ENCODE measurements at places on chromosomes 12 and 14.
A peak's percentile ranks its signal among the peaks of the same experiment; 100 is the strongest.

DNA sequence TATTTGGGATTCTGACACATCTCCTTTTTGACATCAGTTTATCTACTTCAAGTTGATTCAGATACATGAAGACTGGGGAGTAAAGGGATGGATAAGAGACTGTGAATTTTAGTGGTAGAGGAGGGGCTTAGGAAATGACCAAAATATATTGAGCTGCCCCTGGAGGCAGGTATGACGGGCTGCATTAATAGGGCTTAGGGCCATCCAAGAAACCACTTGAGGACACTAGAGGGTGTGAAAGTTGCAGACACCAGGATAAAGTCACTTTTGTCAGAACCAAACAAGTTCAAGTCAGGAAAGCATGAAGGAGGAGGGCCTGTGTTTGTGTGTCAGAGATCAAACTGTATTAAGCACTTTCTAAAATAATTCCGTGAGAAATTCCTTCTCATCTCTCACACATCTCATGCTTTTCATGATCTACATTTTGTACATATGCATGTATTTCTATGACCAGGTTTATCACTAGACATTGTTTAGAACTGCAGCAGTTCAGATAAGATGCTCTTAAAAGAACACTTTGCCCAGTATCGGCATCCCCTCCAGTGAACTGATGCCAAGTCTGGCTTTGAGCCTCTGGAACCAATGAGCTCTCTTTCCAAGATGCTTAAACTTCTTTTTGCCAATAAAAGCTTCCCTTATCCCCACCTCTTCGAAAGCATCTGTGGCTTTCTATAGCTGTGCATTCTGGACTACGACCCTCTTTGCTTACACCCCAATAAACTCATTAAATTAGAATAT is 136.9 kb downstream of the SLC38A1 start:
- DNase-seq, result no peak

- DNase-seq, result no peak
Observed at GRCh38 chr14:76067536-76067935, 82.0 kb downstream of the IFT43 start.

DNA sequence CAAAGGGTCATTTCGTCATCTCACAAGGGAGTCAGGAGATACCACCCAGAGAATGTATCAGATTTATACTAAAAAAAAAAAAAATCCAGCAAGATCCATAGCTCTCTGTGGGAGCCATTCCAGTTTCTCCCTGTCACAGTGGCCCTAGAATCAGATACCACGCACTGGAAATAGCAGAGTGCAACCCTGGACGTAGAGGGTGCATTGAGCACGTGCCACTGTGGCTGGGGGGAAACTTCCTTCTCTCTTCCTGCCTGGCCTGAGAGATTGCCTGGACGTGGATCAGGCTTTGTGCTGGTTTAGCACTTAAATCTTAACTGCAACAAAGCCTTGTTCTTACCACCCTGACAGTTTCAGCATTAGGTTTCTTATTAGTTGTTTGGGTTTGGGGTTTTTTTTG is 124.3 kb downstream of the FBXL14 start:
- DNase-seq, result no peak

GRCh38 chr12:47207340-47207717 is 127.6 kb upstream of the AMIGO2 start:
- peak; percentile 58 for DNase-seq

- DNase-seq, result no peak
Observed at GRCh38 chr14:38282936-38283335, 27.0 kb upstream of the CLEC14A start.

DNA sequence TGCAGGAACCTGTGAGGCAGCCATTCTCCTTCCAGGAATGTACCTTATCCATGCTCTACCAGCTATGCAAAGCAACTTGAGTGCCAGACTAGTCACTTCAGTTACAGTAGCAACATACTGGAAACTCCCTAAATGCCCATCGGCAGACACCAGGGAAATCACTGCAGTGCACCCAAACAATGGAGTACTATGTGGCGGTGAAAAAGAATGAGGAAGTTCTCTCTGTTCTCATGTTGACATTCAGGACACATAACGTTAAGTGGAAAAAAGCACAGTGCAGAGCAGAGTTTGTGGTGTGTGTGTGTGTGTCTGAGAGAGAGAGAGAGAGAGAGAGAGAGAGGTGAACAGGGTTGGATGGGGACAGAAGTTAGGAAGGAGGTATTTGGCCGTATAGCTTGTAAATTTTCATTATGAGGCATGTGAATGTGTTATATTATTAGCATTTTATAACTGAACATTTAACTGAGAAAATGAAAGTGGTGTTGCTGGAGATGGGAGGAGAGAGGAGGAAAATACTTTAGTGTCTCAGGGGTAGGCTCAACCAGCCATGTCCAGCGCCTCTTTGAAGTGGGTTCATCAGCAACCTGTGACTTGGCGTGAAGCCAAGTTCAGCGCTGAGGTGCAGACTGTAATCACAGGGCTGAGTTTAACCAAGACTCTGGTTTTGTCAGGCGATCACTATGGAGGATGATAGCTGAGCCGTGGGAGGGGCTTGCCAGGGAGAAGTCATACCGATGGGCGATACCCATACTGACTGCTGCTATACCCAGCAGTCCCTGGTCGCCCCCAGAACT is 17.3 kb downstream of the TNFAIP2 start:
- DNase-seq, result no peak

- no peak for DNase-seq
Observed at GRCh38 chr12:81874586-81874985, 115.4 kb upstream of the PPFIA2 start.

- no peak for DNase-seq
Observed at GRCh38 chr12:777550-778047, 25.2 kb downstream of the WNK1 start.

DNA sequence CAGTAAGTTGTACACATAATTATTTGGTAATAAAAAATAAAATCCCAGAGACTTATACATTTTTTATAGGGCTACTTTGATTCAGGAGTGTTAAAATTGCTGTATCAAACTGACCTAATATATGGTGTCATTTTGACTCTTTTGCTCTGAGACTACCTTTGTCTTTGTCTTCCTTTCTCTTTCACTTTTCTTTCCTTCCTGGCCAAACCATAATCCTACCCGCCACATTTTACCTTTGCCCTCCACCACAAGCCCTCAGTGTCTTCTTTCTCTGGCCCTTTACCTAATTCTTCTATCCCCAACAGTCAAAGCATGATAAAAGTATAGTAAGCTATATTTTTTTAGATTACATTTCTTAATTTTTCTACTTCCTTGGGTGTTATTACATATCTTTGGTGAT is 62.0 kb downstream of the CAND1 start:
- no peak for DNase-seq

GRCh38 chr12:129670256-129670920 is 233.4 kb downstream of the TMEM132D start:
- DNase-seq, result no peak

- DNase-seq, result no peak
Observed at GRCh38 chr14:45065956-45066355, 18.0 kb upstream of the PRPF39 start.

DNA sequence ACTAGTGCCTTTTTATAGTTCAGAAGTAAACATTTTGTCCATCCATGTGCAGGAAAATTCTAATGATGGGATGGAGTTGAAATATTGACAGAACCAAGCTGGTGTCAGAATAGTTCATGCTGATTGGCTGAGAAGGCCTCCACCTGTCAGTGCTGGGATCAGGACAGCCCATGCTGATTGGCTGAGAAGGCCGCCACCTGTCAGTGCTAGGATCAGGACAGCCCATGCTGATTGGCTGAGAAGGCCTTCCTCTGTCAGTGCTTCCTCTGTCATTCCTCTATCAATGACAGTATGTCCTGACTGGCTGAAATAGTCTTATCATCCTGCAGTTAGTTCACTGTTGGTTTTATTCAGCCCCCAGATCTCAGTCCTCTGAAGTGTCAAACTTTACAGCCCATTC is 95.7 kb downstream of the PPP2R5C start:
- no peak for DNase-seq

DNA sequence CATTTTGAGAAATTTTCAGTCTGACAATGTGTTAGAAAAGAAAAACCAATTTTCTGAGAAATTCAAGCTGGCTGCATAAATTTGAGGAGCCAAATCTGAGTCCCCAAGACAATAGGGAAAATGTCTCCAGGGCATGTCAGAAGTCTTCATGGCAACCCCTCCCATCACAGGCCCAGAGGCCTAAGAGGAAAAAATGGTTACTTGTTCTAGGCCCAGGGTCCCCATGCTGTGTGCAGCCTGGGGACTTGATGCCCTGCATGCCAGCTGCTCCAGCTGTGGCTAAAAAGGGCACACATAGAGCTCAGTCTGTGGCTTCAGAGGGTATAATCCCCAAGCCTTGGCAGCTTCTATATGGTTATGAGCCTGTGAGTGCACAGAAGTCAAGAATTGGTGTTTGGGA is 464.6 kb downstream of the CCER1 start:
- DNase-seq, result no peak

- DNase-seq, result no peak
Observed at GRCh38 chr12:49200919-49201594, 12.2 kb upstream of the TUBA1A start.

DNA sequence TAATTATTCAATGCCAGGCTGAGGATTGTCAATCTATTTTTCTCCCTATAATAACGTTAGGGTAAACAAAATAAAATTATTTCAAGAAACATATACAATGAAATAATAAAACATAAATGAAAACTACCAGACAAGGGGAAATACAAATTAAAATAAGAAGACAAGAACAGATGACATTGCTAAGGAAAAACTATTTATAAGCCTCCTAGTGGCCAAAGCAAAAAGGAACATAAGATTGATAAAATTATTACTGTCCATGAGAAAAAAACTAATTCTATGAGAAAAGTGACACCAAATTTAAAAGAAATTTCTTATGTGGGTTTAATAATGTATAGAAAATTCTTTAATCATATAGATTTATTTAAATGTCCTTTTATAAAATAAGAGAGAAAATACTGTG is 294.7 kb downstream of the TTC6 start:
- no peak for DNase-seq

- DNase-seq, result no peak
Observed at GRCh38 chr12:108918960-108919642, 39.2 kb downstream of the DAO start.

DNA sequence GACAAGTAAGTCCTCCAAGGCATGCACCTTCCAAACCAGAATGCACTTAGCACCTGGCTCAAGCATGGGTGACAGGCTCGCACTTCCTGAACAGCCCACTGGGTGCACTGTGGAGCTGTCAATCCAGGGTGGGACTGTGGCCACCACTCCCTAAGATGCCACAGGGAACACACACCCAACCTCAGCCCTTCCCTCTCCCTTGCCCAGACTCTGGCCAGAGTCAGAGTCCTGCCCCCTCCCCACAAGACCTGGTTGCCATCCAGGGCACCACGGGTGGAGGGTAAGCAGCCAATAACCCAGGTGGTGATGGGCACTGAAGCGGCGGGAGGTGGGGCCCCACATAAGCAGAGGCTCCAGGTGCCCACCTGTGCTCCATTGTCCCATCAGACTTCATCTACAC is 160.6 kb downstream of the MYRFL start:
- peak; percentile 12 for DNase-seq

GRCh38 chr12:95634622-95635621 is 83.6 kb upstream of the USP44 start:
- DNase-seq, result no peak

- no peak for DNase-seq
Observed at GRCh38 chr12:94437303-94437702, 22.4 kb downstream of the CEP83 start.

GRCh38 chr14:102699416-102700110 is 77.7 kb upstream of the TRAF3 start:
- no peak for DNase-seq

- DNase-seq, result no peak
Observed at GRCh38 chr12:66684222-66684621, 5.3 kb upstream of the GRIP1 start.

GRCh38 chr14:99755629-99756603 is 37.3 kb upstream of the EML1 start:
- DNase-seq, result no peak

- no peak for DNase-seq
Observed at GRCh38 chr12:2084553-2085296, 31.9 kb downstream of the CACNA1C start.

DNA sequence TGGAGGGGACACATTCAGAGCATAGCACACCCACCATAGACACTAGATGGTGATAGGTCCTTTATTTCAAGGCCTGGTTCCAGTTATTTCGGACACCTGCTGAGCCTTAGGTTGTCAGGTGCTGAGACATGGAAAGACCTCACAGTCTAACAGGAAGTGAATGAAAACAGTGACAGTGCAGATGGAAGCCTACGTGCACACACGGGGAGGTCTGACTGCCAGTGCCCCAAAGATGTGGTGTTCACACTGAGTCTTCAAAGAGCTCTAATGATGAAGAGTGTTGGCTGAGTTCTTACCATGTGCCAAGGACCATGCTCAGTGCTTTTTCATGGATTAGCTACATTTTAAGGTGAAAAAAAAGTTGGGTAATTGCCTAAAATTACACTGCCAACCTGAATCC is 46.6 kb downstream of the CKB start:
- no peak for DNase-seq

DNA sequence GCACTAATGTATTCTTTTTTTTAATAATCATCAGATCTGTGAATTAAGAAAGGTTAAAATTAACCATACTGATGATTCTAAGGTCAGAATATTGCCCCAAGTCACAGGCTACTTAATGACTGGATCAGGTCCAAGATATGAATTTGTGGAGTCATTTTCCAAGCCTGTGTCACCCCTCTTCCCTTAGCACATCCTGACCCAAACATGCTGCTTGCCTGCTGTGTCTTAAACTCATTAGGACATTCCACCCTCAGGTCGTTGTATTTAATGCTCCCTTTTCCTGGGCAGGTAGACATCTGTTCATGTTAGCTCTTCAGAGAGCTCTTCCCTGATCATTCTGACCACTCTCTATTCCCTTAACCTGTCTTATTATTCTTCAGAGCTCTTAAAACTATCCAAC is 463.5 kb upstream of the PDE3A start:
- DNase-seq, result no peak

DNA sequence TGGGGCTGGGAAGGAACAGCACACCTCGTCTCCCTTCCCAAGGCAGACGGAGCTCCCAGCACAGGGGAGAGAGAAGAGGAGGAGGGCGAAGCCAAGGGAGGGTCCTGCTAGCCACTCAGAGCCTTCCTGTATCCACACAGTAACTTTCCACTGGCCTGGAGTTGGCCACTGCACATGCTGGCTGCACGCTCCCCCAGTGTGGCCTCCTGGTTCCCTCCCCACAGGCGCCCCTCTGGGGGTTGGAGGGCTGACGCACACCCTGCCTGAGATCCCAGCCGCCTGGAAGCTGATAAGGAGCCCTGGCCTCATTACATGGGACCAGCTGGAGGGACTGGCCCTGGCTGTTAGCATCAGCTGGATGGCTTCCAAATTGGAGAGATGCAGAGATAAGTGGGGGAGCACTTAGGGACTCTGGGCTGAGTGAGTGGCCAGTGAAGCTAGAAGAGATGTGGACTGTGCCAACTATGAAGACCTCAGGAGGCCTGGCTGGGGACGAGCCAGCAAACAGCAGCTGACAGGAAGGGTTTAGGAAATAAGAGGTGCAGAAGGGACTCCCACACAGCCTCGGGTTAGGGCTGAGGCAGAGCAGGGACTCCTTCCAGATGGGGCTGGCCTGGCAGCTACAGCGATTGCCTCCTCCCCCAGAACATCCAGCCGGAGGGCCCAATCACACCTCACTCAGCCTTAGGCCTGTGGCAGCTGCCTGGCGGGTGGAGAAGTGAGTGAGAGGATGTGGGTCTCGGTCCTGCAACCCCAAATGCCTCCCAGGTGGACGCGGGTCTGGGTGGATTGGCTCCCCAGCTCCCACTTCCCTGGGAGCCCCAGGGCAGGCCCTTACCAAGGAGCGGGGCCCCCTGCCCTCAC is 26.3 kb upstream of the BCDIN3D start:
- DNase-seq, result no peak

Data from activated naive CD8-positive, alpha-beta T cell treated with anti-CD3 and anti-CD28 coated beads for 36 hours (primary cell).